ENCODE measurements at places on chromosomes 16 and 17.
A peak's percentile ranks its signal among the peaks of the same experiment; 100 is the strongest.

- no peak for DNase-seq
Observed at GRCh38 chr16:71623597-71623996, 2.4 kb upstream of the MARVELD3 start.

- DNase-seq: no peak
Observed at GRCh38 chr16:11535494-11535893, 51.2 kb downstream of the LITAF start.

- DNase-seq: no peak
Observed at GRCh38 chr16:89200850-89201411, 594 bp upstream of the SLC22A31 start.

DNA sequence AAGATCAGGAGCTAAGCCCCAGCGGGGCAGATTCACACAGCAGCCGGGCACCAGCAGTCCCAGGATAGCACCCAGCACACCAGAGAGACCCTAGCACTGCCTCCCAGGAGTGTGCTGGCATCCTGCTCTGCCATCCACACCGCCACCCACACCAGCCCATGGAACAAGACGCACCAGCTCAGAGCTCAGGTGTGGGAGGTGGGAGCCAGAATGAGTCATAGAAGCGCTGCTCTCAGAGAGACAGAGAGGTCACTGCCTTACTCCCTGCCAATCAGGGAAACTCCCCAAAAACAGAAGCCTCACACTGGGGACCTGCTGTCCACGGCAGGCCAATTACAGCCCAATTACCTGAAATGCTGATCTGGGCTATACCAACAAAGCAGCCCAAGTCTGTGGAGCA is 64.9 kb downstream of the CDYL2 start:
- no peak for DNase-seq

DNA sequence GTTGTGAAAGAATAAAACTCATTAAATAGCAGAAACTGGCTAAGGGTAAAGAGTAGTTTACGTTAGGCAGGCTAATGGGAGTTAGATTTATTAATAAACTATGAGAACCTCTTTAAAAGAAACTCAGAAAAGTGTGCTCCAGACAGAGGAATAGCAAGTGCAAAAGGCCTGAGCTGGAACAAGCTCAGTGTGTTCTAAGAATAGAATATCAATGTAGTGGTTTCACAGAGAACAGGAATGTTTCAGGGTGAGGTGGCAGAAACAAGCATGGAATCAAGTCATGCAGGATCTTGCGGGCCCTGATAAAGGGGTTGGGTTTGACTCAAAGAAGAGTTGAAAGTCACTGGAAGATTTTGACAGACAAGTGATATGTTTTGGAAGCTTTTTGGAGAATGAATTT is 164.0 kb upstream of the HS3ST3A1 start:
- DNase-seq: no peak

DNA sequence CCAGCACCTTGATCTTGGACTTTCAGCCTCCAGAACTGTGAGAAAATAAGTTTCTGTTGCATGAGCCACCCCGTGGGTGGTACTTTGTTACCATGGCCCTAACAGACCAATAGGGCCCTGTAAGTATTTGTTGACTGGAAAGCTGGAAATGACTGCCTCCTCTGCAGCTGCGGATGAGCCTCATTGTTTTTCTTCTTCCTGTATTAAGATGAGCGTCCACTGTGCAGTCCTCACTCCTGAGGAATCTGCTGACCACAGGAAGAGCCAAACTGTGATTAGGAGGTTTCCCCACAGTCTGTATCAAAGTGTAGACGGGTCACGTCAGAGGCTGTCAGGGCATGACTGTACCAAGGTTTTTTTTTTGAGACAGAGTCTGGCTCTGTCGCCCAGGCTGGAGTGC is 12.2 kb upstream of the AKTIP start:
- DNase-seq: no peak

GRCh38 chr17:18158022-18158600 is 25.5 kb upstream of the ALKBH5 start:
- DNase-seq: peak; percentile 88

DNA sequence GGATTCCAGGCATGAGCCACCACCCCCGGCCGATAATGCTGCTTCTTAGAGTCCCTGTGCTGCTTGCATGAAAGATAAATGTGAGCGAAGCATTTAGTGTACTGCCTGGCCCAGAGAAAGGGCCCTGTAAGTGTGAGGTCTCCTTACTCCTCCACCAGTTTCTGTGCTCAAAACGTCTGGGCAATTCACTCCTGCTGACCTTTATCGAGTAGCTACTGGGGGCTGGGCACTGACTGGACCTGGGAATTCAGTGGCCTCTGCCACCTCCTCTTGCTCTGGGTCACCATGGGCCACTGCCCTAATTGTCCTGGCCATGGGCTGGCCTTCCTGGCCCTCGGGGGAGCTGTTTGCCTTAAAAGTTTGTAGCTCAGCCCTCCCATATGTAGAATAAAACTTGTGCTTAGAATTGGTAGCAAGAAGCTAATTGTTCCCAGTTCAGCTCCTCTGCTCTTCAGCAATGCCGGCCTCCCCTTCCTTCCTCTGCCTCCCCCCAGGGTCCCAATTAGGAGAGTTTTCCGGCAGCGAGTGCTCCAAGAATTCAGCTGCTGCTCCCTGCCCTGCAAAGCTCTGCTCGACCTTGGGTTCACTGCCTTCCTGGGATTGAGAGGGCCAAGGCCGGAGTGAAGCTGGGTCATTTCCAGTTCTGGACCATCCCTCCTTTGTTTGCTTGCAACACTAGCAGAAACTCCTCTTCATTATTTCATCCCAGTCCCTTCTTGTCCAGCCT is 98.9 kb upstream of the CDC42EP4 start:
- no peak for DNase-seq

- no peak for DNase-seq
Observed at GRCh38 chr17:57195785-57196460, 60.4 kb upstream of the MSI2 start.

GRCh38 chr16:78192734-78193488 is 93.5 kb downstream of the WWOX start:
- DNase-seq: no peak

DNA sequence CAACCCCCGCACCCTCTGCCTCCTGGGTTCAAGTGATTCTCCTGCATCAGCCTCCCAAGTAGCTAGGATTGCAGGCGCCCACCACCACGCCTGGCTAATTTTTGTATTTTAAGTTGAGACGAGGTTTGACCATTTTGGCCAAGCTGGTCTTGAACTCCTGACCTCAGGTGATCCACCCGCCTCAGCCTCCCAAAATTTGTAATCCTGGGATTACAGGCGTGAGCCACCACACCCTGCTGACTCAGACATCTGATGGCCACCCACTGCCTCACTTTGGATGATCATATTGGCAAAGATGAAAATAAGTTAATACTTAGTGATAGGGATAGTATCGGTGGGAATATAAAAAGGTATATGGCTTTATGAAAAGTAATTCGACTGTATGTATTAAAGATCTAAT is 55.9 kb downstream of the GRB2 start:
- no peak for DNase-seq

- DNase-seq: no peak
Observed at GRCh38 chr17:28334171-28334570, 1.1 kb downstream of the IFT20 start.

DNA sequence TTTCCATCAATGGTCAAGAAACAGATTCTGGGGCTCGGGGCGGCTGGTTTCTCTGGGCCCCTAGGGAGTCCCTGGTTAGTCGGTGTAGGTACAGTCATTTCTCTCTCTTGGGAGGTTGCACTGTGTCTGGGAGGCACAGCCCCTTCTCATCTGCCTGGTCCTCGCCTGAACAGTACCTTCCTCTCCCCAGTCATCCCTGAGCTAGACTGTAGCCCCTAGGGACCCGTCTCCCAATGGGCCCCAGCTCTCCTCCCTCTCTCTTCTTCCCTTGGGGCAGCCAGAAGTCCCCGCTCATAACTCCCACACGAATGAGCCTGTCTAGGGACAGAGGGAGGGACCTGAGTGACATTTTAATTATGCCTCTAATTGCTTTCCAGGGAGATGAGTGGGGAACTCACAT is 20.2 kb upstream of the CPSF4L start:
- no peak for DNase-seq

- DNase-seq: no peak
Observed at GRCh38 chr16:7405166-7405565, 72.5 kb downstream of the RBFOX1 start.

DNA sequence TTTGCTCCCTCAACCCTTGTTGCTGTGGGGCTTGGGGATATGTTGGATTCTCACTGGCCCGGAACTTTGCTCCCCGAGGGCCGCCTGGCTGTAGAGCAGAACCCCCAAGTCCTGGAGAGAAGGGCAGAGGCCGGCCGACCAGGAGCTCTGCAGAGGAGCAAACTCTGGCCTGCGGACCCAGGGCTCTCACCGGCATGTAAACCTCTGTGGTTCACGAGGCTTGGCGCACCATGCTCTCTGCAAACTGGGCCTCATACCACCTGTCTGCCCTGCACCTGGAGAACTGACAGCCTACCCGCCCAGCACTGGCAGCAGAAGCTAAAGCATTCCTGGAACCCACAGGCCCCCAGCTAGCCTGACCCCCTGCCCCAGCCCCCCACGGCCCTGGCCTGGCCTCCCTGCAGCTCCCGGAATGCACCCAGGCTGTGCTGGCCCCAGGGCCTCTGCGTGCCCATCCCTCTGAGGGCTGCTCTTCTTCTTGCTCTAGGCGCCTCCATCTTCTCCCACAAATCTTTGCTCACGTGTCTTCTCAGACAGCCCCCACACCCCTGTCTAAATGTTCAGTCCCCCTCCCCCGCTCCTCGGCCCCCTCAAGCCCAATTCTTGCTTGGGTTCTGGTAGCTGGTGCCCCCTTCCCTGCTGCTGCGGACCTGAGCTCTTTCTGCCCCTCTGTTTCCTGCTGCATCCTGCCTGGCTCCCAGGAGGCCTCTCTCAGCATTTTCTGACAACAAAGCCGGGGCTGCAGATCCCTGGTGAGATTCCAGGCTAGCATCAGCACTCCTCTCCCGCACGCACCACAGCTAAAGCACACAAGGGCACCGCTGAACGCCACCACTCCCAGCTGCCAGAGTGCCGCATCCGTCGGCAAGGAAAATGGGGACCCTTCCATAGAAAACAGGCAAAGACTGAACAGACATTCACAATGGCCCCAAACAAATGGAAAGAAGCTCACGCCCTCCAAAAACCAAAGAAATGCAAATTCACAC is 23.3 kb downstream of the ACTG1 start:
- no peak for DNase-seq

DNA sequence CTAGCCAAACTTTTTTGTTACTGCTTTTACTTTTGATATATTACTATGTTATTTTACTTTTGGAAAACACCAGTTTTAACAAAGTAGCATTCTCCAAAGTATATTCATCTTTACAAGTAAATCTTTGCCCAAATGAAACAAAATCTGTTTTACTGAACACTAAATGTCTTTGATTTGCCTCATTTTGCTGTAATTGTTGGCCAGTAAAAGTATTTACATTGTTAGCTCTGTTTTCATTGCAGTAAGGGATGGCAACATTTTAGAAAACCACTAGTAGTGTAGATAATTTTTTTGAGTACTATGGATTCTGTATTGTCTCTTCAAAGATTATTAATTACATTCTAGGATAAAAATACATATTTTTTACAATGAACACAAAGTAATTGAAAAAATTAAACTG is 10.6 kb downstream of the SNTB2 start:
- no peak for DNase-seq

GRCh38 chr17:19508577-19508867 is 25.1 kb upstream of the SLC47A1 start:
- DNase-seq: no peak

DNA sequence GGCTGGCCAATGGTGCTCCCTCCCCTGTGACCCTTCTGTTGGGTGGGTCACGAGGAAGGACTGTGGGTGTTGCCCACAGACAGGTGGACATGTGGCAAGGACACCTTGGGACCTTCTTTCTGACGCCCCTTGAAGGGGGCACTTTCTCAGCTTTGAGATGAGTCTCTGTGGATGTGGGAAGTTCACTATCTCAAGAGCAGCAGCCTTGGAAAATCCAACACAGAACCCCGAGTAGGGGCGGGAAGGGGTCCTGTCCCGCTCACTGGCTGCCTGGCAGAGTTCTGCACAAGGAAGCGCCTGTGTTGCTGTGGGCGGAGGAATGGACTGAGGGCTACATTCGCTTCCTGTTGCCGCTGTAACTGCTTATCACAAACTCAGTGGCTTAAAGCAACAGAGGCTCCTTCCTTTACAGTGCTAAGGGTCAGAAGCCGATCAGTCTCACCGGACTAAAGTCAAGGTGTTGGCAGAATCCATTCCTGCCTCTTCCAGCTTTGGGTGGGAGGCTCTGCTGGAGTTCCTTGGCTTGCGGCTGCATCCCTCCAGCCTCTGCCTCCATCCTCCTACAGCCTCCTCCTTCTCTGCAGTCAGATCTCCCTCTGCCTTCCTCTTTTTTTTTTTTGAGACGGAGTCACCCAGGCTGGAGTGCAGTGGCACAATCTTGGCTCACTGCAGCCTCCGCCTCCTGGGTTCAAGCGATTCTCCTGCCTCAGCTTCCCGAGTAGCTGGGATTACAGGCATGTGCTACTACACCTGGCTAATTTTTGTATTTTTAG is 305.2 kb downstream of the SEC14L1 start:
- no peak for DNase-seq

GRCh38 chr16:53741546-53741945 is 37.6 kb downstream of the FTO start:
- DNase-seq: no peak

GRCh38 chr17:76845541-76846017 is 22.6 kb upstream of the MGAT5B start:
- DNase-seq: no peak

GRCh38 chr16:71675380-71675779 is 49.1 kb downstream of the PHLPP2 start:
- DNase-seq: no peak
